Astrocyte of the spinal cord (primary cell): ENCODE measurements at places on chromosomes 4 and X.

- DNase-seq, result no peak
Observed at GRCh38 chrX:15056044-15056443, 182.8 kb downstream of the MOSPD2 start.

DNA sequence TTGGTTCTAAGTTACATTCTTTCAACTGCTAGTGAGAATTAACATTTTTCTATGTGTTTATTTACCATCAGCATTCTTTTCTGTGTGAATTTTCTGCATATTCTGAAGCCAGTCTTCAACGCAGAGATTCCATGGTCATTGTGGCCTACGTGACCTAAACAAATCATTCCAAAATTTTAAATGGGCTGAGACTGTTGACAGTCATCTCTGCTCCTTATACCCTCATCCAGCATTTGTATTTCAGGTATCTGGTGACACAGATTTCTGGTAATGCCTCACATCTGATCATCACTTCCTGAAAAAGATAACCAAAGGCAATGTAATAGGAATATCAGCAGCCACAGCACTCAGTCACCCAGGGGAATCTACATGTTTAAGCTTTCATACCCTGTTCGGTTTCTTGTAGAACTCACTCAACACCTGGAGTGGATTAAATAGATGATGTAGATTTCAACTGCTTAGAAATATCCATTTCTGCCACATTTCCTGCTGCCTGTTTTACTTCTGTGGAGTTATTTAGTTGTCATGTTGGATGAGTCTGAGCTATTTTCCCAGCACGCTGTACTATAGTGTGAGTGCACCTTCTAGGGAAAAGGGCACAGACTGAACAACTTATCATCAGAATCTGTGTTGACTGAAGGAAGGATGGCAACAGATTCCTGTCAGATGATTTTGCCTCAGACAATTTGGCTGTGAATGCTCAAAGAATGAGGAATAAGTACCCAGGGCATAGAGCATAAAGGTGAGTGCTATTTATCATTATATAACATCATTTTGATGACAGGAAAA lies 73.0 kb upstream of the HPGD start:
- DNase-seq, result no peak

- peak; percentile 49 for DNase-seq
Observed at GRCh38 chrX:46589977-46590723, 16.6 kb downstream of the CHST7 start.

DNA sequence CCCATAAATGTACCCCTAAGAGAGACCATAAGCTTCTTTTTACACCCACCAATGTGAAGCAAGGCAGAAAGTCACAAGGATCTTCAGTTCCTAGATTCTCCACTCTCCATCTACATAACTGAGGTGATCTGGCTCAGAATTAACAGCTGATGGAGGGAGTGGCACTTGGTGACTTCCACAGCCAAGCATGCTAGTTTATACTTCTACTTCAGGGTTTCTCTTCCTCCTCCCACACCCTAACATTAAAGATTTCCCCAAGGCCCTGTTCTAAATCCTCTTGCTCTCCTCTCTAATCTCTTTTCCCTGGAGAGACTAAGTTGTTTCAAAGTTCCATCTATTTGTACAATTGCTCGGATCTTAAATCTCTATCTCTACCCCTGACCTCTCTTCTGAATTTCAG lies 81.1 kb downstream of the MBNL3 start:
- DNase-seq, result no peak

- peak; percentile 28 for DNase-seq
Observed at GRCh38 chrX:151458824-151459223, 61.8 kb downstream of the VMA21 start.

GRCh38 chr4:119728692-119729593 lies 100.3 kb upstream of the PDE5A start:
- DNase-seq, result peak; percentile 48

DNA sequence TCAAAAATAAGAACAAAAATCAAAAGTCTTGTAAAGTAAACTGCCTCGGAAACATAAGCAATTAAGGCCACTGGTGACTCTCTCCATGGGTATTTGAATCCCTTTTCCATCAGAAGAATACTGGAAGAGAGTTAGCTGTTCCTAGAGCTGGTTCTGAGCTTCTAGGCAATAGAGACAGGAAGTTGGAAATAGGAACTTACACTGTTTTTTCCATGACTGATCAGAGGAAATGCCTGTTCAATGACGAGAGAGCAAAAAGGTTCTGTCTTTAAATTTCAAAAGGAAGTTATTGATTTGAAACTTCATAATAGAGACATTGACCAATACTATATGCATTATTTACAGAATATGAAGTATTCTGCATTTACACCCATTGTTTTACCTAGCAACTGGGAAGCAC lies 503.5 kb upstream of the ARX start:
- DNase-seq, result no peak

- DNase-seq, result no peak
Observed at GRCh38 chr4:92071587-92071986, 232.2 kb upstream of the GRID2 start.
